ENCODE measurements at places on chromosomes 12 and 14.

DNA sequence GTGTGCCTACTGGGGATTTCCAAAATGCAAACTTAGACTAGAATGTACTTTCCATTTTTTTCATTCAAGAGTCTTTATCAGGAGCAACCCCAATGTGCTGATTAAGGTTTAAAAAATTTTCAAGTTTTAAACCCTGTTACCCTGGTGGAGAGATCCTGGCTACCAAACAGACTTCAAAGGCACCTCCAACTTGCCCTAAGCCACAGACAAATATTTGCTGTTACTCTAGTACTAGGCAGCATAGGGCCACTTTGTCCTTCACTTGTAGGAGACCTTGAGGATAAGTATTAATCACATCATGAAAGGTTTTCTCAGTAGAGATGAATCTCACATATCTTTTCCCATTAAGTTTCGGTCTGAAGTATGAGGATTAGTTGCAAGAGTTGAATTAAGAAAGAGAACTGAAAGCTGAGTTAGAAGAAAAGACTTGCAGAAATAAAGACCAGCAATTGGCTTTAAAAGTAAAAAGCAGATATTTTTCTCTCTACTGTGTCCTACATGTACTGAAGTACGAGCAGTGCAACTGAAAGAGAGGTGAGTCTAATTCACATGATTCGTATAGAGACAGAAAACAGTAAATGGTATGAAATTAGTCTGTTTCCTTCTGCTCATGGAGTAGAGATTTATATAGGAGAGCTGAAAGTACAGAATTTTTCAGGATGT, 28.3 kb downstream of the NTN4 start:
- no peak for DNase-seq

DNA sequence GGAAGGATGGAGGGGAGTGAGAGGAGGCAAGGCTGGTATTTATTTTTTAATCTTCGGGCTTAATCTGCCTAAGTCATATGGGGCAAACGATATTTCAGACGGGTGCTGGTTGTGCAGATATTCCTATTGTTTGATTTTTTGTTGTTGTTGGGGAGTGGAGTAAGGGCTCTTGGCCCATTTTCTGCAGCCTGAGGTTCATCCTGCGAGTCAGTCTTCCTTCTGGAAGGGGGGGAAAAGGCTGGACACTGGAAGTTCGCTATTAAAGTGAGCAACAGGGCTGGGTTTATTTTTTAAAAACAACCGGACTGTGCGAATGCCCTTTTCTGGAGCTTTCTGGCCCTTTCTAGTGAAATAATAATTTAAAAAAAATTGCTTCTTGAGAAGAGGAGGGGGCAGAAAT, 2.3 kb downstream of the NRXN3 start:
- DNase-seq: no peak

DNA sequence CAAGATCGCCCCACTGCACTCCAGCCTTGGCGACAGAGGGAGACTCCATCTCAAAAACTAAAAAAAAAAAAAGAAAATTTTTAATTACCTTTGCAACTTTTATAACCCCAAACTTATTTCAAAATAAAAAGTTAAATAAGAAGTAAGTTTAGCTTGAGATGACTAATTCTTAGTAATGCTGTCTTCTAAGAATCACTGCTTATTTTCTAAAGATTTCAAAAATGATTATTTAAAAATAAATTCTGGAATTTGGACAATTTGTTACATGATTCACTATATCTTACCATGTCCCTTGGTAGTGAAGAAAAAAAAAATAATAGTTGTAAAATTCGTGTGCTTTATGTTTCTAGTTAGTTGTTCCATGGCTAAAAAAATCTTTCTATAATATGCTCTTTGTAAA, 11.6 kb upstream of the HECTD1 start:
- no peak for DNase-seq

DNA sequence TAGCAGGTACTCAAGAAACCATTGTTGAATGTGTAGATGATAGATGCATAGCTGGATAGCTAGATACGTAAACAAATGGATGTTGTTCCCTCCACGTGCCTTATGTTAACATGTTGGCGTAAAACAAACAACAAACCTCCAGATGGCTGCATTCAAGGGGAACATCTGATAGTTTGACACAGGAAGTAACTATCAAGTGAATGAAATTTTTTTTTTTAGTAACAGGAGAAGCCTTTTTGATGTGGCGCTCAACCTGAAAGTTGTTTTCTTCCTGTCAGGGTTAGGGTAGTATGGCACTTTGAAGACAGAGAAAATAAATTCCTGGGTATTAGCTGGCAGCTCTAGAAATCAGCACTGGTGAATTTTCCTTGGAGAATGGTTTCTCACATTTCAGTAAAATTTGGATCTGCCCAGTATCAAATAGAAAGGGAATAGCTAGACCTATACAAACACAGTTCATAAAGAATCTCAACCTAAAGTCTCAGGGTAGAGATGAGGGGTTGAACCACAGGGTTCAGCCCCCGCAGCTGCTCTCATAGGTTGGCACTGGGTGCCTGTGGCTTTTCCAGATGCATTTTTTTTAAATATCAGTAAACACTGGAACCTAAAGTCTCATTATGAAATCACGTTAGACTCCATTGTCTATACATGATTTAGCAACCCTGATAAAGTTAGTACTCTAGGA, 18.8 kb upstream of the RAP1B start:
- peak; percentile 50 for DNase-seq

GRCh38 chr12:12975322-12976077, 23.5 kb upstream of the GPRC5D start:
- peak; percentile 25 for DNase-seq

- no peak for DNase-seq
Measured at GRCh38 chr12:68984796-68985573, 52.0 kb upstream of the CPM start.

GRCh38 chr14:68016255-68016914, 196.8 kb downstream of the RAD51B start:
- no peak for DNase-seq

DNA sequence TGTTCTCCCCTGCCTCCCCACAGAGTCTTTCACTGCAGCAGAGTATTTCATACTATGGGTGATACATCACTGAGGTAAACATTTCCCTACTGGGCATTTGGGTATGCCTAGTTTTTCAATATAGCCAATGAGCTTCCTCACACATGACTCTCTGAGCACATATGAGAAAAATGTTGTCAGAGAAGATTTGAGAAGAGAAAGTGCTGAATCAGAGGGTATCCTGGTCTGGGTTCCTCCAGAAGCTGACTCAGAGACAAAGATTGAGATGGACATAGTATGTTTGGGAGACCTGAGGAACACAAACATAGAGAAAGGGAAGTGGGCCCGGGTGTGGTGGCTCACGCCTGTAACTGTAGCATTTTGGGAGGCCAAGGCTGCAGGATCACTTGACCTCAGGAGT, 12.6 kb downstream of the SLC8B1 start:
- DNase-seq: no peak

GRCh38 chr14:73305499-73305898, 68.2 kb downstream of the PAPLN start:
- no peak for DNase-seq

DNA sequence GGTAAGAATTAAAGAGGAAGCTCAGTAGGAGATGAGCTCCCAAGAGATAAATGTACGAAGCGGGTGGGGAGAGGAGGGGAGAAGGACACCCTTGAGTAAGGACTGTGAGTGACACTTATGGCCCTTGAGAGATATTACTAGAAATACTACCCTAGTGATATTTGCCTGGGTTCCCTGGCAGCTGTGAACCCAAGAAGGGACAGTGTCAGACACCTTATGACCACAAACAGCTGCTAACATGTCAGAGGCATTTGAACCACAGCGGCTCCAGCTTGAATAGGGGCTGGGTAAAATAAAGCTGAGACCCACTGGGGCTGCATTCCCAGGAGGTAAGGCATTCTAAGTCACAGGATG, 19.6 kb upstream of the SLC6A12 start:
- DNase-seq: no peak

- no peak for DNase-seq
Measured at GRCh38 chr12:69167648-69168165, 71.7 kb upstream of the CPSF6 start.

DNA sequence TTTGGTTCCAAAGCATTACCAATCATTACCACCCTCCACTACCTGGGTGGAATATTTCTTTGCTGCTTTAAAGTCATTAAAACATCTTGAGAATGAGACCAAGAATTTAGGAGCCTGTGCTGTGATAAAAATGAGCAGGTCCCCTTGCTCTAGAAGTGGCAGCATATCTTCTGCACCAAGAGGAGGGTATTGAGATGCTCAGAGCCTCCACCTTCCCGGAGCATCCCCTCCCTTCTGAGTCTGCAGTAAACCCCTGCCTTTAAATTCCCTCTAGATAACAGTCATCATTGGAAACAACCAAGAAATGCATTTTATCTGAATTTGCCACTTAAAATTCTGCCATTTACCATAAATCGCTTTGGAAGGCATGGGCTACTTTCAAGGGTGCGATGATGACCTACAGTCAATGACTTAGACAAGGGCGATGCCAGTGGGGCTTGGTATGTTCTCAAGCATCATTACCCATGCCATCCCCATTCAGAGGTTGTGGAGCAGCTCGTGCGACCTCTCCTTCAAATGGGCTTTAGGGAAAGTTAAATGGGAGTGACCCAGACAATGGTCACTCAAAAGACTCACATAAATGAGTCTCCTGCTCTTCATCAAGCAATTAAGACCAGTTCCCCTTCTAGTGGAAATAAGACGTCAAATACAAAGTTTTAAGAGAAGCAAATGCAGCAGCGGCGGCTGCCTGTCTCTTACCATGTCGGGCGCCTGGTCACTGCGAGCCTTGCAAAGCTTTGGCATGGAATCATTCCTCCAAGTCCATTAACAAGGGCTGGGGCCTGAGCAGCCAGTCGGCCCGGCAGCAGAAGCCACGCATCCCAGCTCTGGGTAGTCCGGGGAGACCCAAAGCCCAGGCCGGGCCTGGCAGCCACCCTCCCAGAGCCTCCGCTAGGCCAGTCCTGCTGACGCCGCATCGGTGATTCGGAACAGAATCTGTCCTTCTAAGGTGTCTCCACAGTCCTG, 334.5 kb downstream of the TMEM121 start:
- DNase-seq: peak; percentile 43

- no peak for DNase-seq
Measured at GRCh38 chr12:11730299-11731041, 81.0 kb downstream of the ETV6 start.

- no peak for DNase-seq
Measured at GRCh38 chr14:41397926-41398325, 208.8 kb upstream of the LRFN5 start.

DNA sequence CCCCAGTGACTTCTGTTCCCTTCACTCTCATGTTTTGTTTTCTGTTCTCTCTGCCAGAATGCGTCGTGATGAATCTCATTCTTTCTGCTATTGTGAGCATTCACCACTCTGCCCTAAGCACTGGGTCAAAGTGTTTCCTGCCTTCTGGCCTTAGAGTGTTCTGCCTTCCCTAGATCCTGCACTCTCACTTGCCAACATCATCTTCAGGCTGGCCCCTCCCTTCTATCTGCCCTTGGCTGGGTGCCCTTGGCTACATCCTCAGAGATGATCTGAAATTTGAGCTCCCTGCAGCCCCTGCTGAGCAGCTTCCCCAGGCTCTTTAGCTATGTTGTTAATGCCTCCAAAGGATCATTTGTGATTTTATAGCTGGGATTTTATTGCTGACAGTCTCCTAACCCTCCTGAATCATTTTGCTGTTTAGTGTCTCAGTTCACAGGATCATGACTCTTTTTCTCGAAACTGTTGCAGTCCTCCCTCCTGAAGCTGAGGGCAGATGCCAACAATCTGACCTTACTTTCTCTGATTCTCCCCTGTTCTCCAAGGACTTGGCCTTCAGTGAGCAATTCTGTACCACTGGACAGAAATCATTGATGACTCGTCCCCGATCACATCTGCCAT, 4.5 kb downstream of the DHRS2 start:
- no peak for DNase-seq

- no peak for DNase-seq
Measured at GRCh38 chr14:50026396-50026795, 90.0 kb downstream of the VCPKMT start.

- DNase-seq: no peak
Measured at GRCh38 chr12:8813572-8814357, 8.7 kb upstream of the A2ML1 start.

DNA sequence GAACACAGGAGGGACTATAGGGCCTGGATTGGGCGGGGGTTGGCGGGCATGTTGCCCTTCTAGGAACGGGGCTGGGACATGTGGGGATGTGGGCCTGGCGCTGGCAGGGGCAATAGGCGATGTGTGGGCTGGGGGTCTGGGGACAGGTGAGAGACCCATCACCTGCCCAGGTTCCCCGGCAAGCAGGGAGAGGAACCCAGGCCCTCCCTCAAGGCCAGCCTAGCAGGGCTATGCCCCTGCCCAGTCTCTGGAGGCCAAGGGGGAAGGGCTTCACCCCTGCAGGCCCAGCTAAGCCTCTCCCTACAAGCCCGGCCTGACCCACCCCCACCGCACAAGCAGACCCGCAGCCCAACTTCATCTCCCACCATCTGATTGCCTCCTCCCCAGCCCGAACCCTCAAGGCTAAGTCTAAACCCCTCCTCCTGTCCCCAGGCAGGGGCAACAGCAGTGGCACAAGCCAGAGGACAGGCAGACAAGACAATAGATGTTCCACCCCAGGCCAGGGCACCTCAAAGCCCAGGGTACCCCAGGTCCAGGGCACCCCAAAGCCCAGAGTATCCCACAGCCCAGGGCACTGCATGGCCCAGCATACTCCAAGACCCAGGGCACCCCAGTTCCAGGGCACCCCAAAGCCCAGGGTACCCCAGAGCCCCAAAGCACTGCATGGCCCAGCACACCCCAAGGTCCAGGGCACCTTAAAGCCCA, 6.5 kb downstream of the JAG2 start:
- DNase-seq: no peak

DNA sequence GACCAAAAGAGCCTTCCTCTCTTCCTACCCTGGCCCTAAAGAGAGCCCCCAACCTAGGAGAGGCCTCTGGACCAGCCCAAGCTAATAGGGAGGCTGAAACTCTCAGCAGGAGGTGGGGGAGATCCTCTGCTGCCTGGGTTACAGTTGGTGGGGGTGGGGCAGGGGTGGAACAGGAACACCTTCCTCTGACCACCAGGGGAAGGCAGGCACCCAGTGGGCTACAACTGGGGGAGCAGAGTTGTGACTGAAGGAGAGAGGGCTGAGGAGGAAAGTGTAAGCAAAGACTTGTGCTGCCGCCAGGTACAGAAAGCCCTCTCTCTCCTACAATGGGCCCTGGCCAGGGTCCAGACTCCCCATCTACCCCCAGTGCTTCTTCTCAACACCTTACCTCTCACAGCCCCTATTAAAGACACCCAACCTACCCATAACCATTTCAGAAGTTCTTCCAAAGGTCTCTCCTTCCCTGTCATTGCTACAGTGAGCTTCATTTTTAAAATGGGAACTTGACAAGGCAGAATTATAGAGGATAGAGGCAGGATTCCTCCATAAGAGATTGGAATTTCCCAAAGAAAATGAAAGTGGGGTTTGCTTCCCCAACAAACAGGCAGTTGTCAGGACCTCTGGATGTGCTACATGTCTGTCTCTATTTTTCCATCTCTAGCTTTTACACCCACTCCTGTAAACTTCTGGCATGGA, 1.4 kb downstream of the MYO1A start:
- DNase-seq: no peak

- DNase-seq: peak; percentile 66
Measured at GRCh38 chr12:11778713-11779685, 129.5 kb downstream of the ETV6 start.

DNA sequence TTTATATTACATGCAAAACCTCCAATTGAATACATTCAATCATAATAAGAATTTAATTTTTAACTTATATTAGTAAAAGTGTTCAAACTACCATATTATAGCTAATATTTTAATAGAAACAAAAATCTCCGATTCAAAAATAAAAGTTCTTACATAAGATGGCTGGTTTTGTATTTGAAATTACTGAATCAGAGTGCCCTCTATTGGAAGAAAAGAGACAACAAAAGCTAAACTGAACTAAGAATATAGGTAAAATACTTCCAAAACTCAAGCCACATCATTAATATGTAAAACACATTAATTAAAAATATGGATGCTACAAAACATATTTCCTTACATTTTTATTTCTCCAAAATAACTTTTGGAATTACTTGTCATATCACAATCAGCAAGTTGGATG, 120.3 kb downstream of the GARIN6 start:
- peak; percentile 19 for DNase-seq

All from activated CD4-positive, alpha-beta T cell treated with anti-CD3 and anti-CD28 coated beads, Interleukin-10, Interleukin-2, amounts not matched to agents 100 ng/mL and 50 ng/mL, durations not matched to agents 16 hours and 8 hours (primary cell).